Gastrocnemius medialis (tissue), 4 donors: ENCODE measurements at places on chromosomes 12 and 14. TPM values are rescaled to one million over a fixed set of nuclear protein-coding genes. Genes with fewer than 3 reads are reported as not detected.

TEX22 gene
- total RNA-seq, result not detected

DNA sequence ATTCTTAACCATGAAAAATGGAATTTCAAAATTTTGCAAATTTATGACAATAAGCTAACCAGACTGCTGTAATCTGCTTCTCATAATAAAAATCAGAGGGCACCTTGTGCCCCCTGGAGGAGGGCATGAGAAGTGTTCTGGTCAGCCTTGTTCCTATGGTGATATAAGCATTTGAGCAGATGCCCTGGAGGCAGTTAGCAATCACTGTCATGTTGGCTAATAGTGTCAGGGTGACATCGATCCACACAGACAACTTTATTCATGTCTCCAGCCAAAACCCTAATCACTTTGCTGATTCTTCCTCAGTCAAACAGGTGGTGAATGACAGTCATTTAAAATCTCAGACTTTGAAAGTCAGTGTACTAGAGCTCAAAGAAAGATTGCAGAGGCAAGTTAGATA lies 943.0 kb downstream of the GALC start:
- H3K27me3 ChIP-seq, result no peaks in the 10 kb centered on the region
- no peak overlapping the region for H3K4me3 ChIP-seq
- DNase-seq, result no peak

GRCh38 chr12:48512855-48513254 lies 12.6 kb upstream of the OR8S1 start:
- no peak for DNase-seq
- no peak overlapping the region for H3K4me3 ChIP-seq
- no peaks in the 10 kb centered on the region for H3K36me3 ChIP-seq
- H3K27me3 ChIP-seq, result no peaks in the 10 kb centered on the region

BCL11B gene
- 0.18 TPM for total RNA-seq

- no peaks in the 10 kb centered on the region for H3K4me1 ChIP-seq
- H3K27me3 ChIP-seq, result no peaks in the 10 kb centered on the region
- H3K36me3 ChIP-seq, result no peaks in the 10 kb centered on the region
- no peak overlapping the region for H3K27ac ChIP-seq
- no peak for DNase-seq
These were observed 67.9 kb upstream of the PDZRN4 start for GRCh38 chr12:41120211-41120610.

GRCh38 chr12:131860472-131861260 lies 32.5 kb downstream of the MMP17 start:
- DNase-seq, result peak; percentile 44
- H3K4me3 ChIP-seq, result no peak overlapping the region
- no peaks in the 10 kb centered on the region for H3K36me3 ChIP-seq
- no peaks in the 10 kb centered on the region for H3K4me1 ChIP-seq
- no peak overlapping the region for H3K27ac ChIP-seq

DNA sequence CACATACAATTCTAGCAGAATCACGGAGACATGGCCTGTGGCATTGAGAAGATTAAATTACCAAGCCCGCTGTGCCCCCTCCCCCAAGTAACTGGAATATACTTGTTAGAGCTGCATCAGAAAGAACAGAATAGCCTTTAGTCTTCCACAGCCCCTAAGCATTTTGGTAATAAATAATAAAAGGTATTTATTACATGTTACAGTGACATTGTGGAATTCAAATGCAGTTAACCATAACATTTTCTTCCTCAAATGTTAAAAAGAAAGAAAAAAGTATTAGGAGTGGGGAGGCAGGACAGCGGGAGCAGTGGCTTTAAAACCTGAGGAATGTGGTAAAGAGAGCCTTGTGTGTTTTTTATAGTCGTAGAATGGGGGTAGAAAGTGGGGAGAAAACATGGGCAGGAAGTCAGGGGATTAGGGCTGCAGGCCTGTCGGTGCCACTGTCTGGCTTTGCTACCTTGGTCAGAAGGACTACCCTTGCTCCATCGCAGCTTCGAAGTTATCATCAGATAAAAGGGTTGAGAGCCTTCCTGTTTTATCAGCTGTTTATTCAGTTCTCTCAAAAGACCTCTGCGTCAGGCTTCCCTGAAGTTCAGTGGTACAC lies 255.9 kb downstream of the MSRB3 start:
- H3K27ac ChIP-seq, result no peak overlapping the region
- no peaks in the 10 kb centered on the region for H3K27me3 ChIP-seq
- no peak overlapping the region for H3K4me3 ChIP-seq
- no peaks in the 10 kb centered on the region for H3K4me1 ChIP-seq

NPFF gene
- not detected for total RNA-seq

- H3K36me3 ChIP-seq, result no peaks in the 10 kb centered on the region
- H3K4me1 ChIP-seq, result no peaks in the 10 kb centered on the region
- H3K4me3 ChIP-seq, result no peak overlapping the region
- no peaks in the 10 kb centered on the region for H3K27me3 ChIP-seq
- no peak overlapping the region for H3K27ac ChIP-seq
These were observed 259.6 kb downstream of the CCER1 start for GRCh38 chr12:90695415-90695814.

GRCh38 chr14:33866425-33867088 lies 84.3 kb downstream of the EGLN3 start:
- H3K4me1 ChIP-seq, result no peaks in the 10 kb centered on the region
- no peaks in the 10 kb centered on the region for H3K27me3 ChIP-seq
- no peak overlapping the region for H3K27ac ChIP-seq
- no peaks in the 10 kb centered on the region for H3K36me3 ChIP-seq
- no peak overlapping the region for H3K4me3 ChIP-seq

- peaks cover 5% of the 10 kb centered on the region for H3K36me3 ChIP-seq
- H3K4me3 ChIP-seq, result no peak overlapping the region
- peaks cover 4% of the 10 kb centered on the region for H3K4me1 ChIP-seq
- no peak for DNase-seq
- H3K27ac ChIP-seq, result no peak overlapping the region
These were observed 126.3 kb downstream of the ERC1 start for GRCh38 chr12:1117371-1117770.

- H3K4me1 ChIP-seq, result peaks cover 3% of the 10 kb centered on the region
- DNase-seq, result no peak
- no peaks in the 10 kb centered on the region for H3K36me3 ChIP-seq
- H3K27me3 ChIP-seq, result no peaks in the 10 kb centered on the region
- no peak overlapping the region for H3K4me3 ChIP-seq
These were observed 18.5 kb downstream of the CHST11 start for GRCh38 chr12:104475271-104475670.

TAS2R43 gene
- not detected for total RNA-seq

GRCh38 chr12:110028323-110028722 lies 20.0 kb downstream of the C12orf76 start:
- DNase-seq, result no peak
- no peak overlapping the region for H3K4me3 ChIP-seq
- H3K36me3 ChIP-seq, result peaks cover 51% of the 10 kb centered on the region
- no peaks in the 10 kb centered on the region for H3K27me3 ChIP-seq
- H3K27ac ChIP-seq, result no peak overlapping the region

TULP3 gene
- total RNA-seq, result 15.8 TPM

- DNase-seq, result no peak
- no peaks in the 10 kb centered on the region for H3K36me3 ChIP-seq
- no peak overlapping the region for H3K4me3 ChIP-seq
- no peaks in the 10 kb centered on the region for H3K4me1 ChIP-seq
- no peaks in the 10 kb centered on the region for H3K27me3 ChIP-seq
- no peak overlapping the region for H3K27ac ChIP-seq
These were observed 100.4 kb downstream of the HMGA2 start for GRCh38 chr12:65924716-65925115.

CAPZA3 gene
- not detected for total RNA-seq

DNA sequence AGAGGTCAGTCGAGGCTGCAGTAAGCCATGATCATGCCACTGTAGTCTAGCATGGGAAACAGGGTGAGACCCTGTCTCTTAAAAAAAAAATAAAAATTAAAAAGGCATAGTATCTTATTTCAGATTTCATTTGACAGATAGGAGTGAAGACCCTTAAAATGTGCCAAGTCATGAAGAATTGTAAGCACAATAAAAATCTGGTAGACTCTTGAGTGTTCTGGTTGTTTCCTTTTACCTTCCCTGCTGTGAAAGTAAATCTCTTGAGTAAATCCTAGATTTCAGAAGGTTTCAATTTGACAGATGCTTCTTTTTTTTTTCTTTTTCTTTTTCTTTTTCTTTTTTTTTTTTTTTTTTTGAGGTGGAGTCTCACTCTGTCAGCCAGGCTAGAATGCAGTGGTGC lies 109.0 kb downstream of the ESR2 start:
- no peaks in the 10 kb centered on the region for H3K36me3 ChIP-seq
- H3K27ac ChIP-seq, result no peak overlapping the region
- H3K27me3 ChIP-seq, result no peaks in the 10 kb centered on the region
- no peak overlapping the region for H3K4me3 ChIP-seq
- no peak for DNase-seq

DNA sequence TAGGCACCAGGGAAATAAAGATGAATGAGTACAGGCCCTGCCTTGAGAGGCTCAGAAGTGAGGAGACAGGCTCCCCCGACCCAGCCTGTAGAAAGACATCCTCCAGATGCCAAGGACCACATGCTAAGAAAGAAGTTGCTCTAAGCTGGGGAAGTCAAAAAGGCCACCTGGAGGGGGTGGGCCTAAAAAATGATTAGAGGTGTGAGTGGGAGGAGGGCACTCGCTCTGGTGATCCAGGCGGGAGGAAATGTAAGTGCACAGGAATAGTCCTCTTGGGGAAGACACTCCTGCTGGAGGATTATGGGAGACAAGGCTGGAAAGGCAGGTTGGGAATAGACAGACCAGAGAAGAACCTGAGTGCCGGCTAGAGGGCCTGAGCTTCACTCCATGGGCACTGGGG lies 32.2 kb downstream of the SMUG1 start:
- no peaks in the 10 kb centered on the region for H3K27me3 ChIP-seq
- peaks cover 12% of the 10 kb centered on the region for H3K4me1 ChIP-seq
- H3K27ac ChIP-seq, result no peak overlapping the region
- H3K4me3 ChIP-seq, result no peak overlapping the region

HOXC12 gene
- total RNA-seq, result not detected

DNA sequence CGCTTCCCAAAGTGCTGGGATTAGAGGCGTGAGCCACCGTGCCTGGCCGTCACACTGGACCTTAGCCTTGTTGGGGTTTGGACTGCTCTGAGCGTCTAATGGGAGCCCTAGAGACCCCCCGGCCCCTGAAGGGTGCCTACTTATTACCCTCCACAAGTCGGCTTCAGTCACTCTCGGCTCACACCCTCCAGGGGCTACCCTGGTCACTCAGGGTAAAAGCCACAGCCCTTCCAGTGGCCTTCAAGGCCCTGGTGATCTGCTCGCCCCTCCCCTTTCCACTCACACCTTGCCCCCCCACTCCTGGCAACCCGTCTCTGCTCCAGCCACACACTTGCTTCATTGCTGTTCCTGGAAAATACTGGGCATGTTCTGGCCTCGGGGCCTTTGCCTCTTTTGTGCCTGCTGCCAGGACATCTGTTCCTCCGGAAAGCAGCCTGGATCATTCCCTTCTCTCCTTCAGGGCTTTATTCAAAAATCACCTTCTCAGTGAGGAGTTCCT lies 3.6 kb upstream of the MORN3 start:
- H3K36me3 ChIP-seq, result no peaks in the 10 kb centered on the region
- DNase-seq, result peak; percentile 23
- no peak overlapping the region for H3K4me3 ChIP-seq
- H3K27me3 ChIP-seq, result peaks cover 7% of the 10 kb centered on the region

DNA sequence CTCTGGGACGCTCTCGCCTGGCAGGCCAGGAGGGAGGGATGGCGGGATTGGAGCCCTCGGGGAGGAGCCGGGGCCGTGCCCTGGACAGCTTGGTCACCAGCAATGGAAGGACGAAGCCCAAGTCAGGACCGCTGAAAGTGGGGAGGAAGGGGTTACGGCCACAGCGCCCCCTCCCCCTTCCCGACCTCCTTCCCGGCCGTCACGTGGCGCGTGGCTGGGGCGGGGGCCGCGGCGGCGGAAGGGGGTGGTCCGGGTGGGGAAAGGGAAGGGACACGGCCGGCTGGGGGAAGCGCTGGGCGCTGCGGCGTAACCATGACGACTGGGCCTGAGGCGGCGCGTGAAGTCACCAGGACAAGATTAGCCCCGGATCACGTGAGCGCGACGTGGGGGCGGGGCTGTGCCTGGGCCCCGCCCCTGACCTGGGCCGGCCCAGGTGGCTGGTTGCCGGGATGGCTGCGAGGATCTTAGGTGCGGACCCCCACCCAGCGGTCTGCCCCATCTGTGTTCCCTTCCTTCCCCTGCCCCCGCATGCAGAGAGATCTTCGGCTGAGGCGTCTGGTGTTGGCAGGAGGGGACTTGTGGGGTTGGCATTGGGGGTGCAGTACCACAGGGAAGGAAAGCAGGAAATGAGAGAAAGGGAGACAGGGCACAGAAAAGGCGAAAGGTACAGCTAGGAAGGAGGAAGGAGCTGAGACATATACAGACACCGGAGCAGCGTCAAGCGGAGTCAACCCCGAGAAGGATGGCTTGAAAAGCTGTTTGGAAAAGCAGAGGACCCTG lies 6.2 kb downstream of the MAP3K12 start:
- peaks cover 13% of the 10 kb centered on the region for H3K4me1 ChIP-seq
- no peaks in the 10 kb centered on the region for H3K27me3 ChIP-seq
- peak; percentile 86 for DNase-seq
- H3K27ac ChIP-seq, result peak overlapping the region; percentile 77

CLEC1A gene
- total RNA-seq, result 3.6 TPM

- no peaks in the 10 kb centered on the region for H3K4me1 ChIP-seq
- H3K27ac ChIP-seq, result no peak overlapping the region
- H3K4me3 ChIP-seq, result no peak overlapping the region
- H3K36me3 ChIP-seq, result no peaks in the 10 kb centered on the region
- no peaks in the 10 kb centered on the region for H3K27me3 ChIP-seq
These were observed 143.2 kb upstream of the EEA1 start for GRCh38 chr12:93072340-93072739.
